ENCODE measurements at places on chromosomes 1 and 21.

DNA sequence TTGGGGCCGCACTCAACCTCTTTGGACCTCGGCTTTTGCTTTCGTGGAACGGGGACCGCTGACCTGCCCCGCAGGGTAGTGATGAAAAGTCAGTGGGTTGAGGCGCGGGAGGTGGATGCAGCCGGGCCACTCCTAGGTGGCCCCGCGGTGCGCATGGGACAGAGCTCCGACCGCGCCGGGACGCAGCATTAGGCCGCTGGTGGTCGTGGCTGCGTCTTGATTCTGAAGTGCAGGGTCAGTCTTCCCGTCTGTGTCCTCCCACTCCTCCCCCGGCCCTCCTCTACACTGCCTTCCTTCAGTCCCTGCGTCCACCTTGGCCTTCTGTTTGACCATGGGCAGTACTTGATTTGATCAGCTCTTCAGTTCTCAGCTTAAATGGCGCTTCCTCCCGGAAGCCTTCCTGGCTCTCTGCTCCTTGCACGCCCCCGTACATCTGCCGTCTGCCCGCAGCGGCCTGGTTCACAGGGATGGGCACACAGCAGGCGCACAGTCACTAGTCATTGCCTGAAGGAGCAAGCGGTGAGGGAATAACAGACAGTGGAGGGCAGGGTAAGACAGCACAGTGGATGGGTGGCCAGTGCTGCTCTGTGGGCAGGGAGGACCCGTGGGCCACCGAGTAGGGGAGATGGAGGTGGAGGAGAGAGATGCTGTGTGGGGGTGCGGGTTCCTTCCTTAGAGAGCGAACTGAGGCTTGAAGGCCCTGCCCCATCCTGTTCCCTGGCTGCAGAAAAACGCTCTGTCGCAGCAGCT, 633 bp downstream of the THEMIS2 start:
- DNase-seq = no peak

- no peak for DNase-seq
Observed at GRCh38 chr1:30268923-30269666, 454.3 kb downstream of the MATN1 start.

GRCh38 chr21:45120975-45121374, 46.6 kb downstream of the ADARB1 start:
- no peak for DNase-seq

- DNase-seq = peak; percentile 50
Observed at GRCh38 chr1:39758556-39759435, 12.4 kb downstream of the OXCT2 start.

- DNase-seq = no peak
Observed at GRCh38 chr1:208139434-208140045, 104.6 kb downstream of the PLXNA2 start.

- DNase-seq = no peak
Observed at GRCh38 chr1:56908619-56909221, 54.1 kb downstream of the C8A start.

- no peak for DNase-seq
Observed at GRCh38 chr1:178500091-178500770, 3.5 kb upstream of the CLEC20A start.

DNA sequence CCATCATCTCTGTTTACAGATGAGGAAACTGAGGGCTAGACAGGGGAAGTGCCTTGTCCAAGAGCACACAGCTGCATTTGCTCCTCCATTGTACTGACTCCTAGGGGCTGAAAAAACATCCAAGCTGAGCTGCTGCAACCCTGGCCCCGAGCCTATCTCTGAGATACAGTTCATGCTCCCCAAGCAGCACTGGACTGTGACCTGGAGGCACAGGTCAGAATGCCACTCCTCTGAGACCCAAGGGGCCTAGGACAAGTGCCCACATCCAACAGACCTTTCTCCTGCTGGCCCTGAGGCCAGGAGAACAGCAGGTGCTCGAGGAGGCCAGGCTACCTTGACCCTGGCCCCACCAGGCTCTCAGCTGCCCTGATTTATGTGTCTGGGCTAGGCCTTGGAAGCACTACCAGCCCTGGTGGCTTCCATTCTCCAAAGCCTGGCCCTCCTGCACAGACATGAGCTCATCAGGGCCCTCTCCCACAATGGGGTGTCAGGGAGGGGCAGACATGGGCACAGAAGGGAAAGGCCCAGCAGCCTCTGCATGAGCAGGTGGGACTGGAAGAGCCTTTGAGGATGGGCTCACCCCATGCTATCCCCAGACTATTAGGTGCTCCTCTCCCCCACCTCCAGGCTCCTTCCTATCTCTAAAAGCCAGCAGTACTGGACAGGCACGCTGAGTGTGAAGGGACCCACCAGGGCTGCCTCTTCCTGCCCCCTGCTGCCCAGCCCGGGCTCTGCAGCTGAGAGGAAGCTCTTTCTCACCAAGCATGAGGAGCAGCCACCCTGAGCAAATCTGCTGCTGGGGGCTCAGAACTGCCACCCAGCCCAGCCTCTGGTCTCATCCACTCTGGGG, 18.8 kb downstream of the ADGRB2 start:
- DNase-seq = no peak

DNA sequence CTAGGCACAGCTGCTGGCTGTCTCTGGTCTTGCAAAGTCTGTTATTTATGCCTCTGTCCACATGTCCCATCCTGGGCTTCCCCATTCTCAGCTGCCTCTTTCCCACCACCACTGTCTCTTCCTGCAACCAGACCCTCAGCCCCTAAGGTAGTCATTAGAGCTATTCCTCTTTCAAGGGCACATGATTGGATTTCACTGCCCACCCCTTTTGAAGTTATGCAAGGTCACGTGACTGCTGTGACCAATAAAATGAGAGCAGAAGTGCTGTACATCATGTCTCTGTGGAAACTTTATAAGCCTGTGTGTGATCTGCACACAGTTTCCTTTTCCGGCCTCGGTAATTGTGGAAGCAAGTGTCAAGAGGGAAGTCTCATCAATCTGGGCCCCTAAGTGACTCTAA, 136.6 kb upstream of the HMGB4 start:
- DNase-seq = no peak

DNA sequence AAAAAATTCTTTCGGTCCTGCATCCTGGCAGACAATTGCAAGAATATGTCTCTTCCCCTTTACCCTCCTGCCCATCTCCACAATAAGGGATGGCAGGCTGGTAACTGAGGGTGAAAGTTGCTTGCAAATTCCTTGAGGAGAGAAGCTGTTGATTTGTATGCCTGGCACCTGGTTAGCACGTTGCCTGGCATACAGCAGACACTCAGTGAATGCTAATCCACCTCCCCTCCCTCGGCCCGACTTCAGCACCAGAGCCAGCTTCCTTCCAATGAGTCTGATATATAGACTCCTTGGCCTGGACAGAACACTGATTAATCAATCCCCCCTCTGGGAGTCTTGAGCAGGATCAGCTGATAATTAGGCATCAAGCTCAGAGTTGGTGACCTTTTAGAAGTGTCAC, 39.1 kb downstream of the KCNC4 start:
- DNase-seq = no peak

DNA sequence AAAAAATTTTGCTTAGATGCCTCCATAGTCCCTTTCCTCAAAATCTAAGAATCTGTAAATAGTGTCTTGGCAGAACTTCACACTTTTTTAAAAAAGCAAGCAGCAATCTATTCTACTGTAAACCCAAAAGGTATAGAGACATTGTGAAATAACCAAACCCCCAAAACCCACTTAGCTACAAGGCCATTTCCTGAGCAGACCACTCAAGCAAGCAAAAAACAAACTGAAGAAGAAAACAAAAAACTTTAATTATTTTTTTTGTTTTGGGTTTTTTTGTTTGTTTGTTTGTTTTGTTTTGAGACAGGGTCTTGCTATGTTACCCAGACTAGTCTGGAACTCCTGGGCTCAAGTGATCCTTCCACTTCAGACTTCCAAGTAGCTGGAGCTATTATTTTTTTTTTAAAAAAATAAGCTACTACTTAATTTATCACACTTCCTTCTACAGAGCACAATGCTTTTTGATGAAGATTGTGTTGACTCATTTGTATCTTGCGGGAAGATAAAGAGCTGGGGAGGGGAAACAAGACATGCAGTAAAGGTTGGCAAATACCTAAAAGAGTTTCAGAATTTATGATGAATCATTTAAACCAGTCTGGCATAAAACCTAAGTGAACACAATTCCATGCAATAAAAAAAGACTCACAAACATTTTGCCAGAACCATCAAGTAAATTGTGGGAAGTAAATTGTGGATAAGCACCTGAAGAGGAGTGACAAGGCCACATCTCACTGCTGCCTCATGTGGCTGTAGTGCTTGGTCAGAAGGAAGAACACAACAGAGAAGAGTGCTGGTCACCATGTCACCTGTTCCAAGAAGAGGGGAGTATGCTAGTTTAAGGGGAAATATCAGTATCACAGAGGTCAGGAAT, 2.7 kb upstream of the PTPN22 start:
- no peak for DNase-seq

DNA sequence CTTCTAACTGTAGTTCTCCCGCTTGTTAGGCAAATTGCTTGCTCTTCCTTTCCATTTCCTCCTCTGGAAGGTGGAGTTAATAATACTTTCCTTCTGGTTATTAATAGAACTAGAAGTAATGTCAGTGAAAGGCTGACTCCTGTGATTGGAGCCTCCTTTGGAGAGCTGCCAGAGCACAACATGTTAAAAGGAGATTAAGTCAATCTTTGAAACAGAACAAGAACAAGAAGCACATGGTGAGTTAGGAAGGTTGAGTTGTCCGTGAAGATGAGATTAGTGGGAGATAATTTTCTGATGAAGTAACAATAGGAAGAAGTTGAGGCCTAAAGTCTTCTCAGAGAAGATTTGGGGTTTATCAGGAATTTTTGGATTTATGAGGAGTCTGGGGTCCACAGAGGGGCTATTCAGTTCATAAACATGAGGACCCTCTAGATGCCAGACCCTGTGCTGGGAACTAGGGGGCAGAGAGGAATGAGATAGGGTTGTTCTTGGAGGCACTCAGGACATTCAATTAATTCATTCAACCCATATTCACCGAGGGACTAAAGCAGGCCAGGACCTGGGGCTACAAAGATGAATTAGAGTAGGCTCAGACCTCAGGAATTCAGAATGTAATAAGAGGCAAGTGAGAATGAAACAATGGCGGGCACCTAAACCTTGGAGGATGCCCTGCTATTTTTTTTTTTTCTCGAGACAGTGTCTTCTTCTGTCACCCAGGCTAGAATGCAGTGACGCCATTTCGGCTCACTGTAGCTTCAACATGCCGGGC, 40.7 kb upstream of the DHCR24 start:
- no peak for DNase-seq

DNA sequence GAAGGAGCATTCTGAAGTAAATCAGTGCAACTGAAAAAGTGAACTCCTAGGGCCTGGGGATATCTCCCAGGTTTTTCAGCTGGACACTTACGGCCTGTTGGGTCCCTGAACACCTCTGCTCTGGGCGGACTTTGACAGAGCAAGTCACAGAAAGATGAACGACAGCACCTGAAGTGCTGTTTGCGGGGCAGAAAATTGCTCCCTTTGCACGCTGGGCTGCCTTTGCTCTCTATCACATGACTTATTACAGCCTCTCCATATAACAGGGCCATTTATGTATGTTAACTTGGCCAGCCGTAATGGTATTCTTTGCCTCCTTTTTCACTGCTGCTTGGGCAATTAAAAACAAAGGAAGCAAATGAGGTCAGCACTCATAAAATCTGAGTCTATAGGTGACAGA, 332.9 kb downstream of the BARHL2 start:
- peak; percentile 8 for DNase-seq

- DNase-seq = no peak
Observed at GRCh38 chr1:229225331-229225782, 45.6 kb upstream of the RAB4A start.

- no peak for DNase-seq
Observed at GRCh38 chr1:237197470-237198425, 155.8 kb downstream of the RYR2 start.
